ENCODE measurements at places on chromosomes 7 and 10. TPM values are rescaled to one million over a fixed set of nuclear protein-coding genes. Genes with fewer than 3 reads are reported as not detected.

DNA sequence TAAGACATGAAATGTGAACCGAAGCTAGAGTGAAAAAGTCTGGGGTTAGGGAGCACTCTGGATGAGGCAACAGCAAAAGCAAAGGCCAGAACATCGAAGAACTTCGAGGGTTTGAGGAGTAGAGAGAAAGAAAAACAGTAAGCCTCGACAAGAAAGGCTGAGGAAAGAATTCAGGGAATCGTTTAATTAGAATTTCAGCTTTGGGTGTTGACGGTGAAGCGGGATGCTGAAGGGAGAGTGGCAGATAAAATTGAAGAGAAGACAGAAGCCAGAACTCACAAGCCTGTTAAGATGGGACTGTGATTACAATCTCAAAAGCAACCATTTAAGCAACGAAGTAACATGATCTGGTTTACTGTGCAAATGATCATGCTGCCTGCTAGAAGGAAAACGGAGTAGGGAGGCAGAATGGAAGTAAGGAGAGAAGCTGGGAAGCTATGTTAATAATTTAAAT is 2.1 kb downstream of the TRDMT1 start:
- DNase-seq = no peak

Gene SGCE
- total RNA-seq = 0.38 TPM

GRCh38 chr10:127587668-127588365 is 38.7 kb downstream of the NPS start:
- DNase-seq = no peak

- no peak for DNase-seq
These were observed 179.5 kb downstream of the CDCA7L start for GRCh38 chr7:21766218-21766617.

DNA sequence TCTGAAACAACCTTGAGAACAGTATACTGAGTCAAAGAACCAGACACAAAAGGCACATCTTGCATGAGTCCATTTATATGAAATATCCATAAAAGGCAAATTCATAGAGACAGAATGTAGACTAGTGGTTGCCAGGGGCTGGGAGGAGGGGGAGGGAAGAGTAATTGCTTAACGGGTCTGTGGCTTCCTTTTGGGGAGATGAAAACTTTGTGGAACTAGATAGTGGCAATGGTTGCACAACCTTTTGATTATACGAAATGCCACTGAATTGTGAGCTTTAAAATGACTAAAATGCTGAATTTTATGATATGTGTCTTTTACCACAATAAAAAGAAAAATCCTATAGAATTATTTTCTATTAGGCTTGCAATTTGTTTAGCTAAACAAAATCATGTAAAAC is 16.8 kb downstream of the ADRB1 start:
- DNase-seq = no peak

DNA sequence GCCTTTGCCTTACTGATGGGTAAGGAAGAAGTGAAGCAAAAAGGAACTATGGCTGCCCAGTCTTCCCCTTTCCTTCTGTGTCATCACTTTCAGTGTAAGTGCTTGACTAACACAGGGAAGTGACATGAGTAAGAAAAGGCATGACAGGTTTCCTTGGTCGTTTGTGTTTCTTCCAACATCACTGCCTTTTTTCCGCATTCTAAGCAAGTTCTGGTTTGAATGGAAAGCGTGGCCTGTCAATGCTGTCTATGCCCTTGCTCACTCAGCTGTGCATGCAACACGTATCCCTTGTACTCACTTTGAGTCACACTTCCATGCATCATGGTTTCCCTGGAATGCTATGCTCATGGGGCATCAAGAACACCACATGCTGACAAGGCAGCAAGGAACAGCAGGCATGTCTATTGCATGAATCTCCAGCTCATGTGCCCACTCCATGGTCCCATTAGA is 111.8 kb downstream of the OAT start:
- DNase-seq = no peak

Gene PAPOLB
- 0.38 TPM for total RNA-seq

Gene WIPF3
- not detected for total RNA-seq

- DNase-seq = no peak
These were observed 23.4 kb upstream of the BNIP3 start for GRCh38 chr10:132005147-132005546.

Gene NOM1
- total RNA-seq = 22.7 TPM

- no peak for DNase-seq
These were observed 63.7 kb downstream of the LARP4B start for GRCh38 chr10:867807-868206.

DNA sequence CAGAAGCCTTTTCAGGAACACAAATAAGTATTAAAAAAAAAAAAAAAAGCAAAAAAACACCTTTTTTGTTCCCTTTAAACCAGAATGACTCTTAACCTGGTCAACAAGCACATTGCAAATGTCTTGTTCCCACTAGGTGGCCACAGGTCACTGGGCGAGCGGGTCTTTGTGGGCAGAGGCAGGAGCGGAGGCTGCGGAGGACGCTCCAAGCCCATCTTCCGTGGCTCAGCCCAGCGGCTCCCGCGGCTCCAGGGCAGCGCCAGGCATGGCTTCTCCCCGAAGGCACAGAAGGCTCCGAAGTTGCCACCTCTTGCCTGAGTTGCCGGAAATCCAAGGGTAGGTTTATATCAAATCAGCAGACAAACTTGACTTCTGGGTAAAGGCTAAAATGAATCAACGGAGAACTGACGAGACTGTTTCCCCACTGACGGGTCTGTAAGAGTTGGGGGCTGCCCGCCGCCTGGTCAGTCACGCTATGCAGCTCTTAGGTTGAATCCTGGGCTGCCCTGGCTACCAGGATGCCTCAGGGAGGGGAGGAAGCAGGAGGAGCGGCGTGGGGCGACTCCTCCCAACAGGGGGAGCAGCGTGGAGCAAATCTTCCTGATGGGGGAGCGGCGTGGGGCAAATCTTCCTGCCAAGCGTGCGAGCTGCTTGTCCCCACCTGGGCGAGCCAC is 144.5 kb downstream of the PTPRN2 start:
- DNase-seq = no peak

GRCh38 chr7:77482015-77482414 is 55.1 kb upstream of the PTPN12 start:
- DNase-seq = no peak

GRCh38 chr10:111079241-111079760 is 2.5 kb downstream of the ADRA2A start:
- DNase-seq = no peak

Gene SUN3
- total RNA-seq = not detected

DNA sequence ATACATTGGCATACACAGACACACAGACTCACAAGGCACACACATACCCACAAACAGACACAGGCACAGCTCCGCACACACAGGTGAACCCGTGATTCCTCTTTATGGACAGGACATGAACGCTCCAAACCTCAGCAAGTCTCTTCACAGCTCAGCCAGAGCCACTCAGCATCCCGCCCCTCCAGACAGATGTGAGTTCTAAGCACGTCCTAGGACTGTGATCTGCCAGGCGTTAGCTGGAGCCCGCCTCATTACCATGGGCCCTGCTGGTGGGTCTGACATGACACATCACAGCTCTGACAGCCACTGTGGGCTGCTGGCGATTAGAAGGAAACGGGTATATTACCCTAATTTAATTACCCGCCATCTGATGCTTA is 176.7 kb upstream of the PPP2R2D start:
- no peak for DNase-seq

Gene ZPBP
- total RNA-seq = not detected

- no peak for DNase-seq
These were observed 17.6 kb downstream of the LIMK1 start for GRCh38 chr7:74101061-74101681.

Gene ZNF727
- total RNA-seq = 2.1 TPM

- DNase-seq = no peak
These were observed 108.3 kb downstream of the COL28A1 start for GRCh38 chr7:7427363-7427762.

- no peak for DNase-seq
These were observed 133.2 kb upstream of the TBX20 start for GRCh38 chr7:35386816-35387706.

DNA sequence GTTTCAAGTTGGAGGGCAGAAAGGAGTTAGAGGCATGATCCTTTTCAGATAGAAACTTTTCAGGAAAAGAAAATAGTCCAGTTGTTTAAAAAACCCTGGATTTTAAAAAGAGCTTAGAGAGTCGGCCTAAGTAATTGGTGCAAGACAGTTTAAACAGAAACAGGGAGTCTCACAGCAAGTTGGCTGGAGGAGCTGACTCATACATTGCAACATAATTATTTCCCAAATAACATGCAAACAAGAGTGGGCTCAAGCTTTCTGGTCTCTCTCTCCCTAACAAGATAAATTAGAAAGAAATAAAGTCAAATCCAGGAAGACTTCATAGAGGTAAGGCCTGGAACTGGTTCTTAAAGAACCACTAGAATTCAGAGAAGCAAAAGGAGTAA is 100.3 kb upstream of the AGBL3 start:
- no peak for DNase-seq

- no peak for DNase-seq
These were observed 16.1 kb downstream of the BRAT1 start for GRCh38 chr7:2539031-2539911.

DNA sequence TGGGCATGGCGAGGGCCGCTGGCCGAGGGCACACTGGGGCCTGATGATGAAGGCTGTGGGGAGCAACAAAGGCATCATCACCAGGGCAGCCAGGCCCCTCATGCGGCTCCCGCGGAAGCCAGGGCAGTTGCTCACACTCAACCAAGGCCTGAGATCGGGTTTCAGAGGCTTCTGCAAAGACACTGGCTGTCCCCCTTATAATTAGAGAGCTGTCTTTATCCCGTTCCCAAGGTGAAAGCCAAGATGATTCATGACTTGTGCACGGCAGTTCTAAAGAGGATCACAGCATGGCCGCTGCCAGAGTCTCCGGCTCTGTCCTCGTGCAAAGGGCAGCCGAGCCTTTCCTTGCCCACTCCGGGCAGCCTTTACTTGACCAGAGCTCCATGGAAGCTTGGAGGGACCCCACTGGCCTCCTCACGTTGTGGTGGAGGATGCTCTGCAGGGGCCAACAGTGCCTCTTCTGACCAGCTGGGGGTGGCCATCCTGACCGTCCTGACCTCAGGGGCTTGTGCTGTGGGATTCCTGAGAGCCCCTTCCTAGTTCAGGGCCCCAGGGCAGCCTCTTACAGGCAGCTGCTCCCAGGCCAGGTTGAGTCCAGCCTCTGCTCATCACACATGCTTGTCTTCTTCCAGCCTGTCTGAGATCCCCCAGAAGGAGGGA is 82.3 kb downstream of the PRKAG2 start:
- DNase-seq = no peak

GRCh38 chr7:103349805-103350204 is 2.4 kb downstream of the PSMC2 start:
- no peak for DNase-seq

Gene PHKG1
- not detected for total RNA-seq

Gene PRSS37
- total RNA-seq = not detected

GRCh38 chr10:88978463-88978862 is 12.1 kb upstream of the FAS start:
- no peak for DNase-seq

DNA sequence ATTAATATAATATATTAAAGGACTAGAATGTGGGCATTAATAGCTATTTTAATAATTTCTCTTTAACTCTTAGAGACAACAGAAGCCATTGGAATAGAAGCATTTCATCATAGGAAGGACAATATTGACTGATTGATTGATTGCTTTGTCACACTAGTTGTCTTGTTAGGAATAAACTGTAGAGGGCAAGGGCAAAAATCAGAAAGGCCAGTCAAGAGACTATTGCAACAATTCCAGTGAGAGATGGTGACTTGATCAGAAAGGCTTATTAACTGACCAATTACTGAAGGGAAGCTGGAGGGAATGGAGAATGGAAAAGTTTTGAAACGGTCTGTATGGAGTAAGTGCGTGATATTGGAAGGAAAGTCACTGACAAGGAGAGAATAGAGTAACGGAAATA is 87.3 kb downstream of the RUNDC3B start:
- DNase-seq = no peak

Gene VWA2
- 5.7 TPM for total RNA-seq

Gene IL15RA
- 14.4 TPM for total RNA-seq

Gene ARHGEF35
- total RNA-seq = 14.8 TPM

DNA sequence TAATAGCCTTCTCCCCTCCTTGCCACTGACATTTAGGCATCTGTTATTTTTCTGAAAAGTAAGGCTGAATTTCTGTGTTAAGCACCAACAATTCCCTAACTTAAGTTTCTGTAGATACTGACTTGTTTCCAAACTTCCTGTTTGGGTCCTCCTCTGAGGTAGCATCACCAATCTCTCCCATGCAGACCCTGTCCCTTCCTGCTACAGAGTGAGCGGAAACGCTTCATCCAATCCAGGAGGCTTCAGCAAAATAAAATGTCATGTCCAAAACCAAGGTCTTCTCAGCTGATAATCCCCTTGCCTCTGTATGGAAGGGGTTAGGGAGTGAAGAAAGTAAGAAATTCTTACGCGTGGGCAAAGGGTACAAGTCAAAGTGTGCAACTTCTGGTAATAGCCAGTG is 29.9 kb downstream of the XPNPEP1 start:
- DNase-seq = no peak

Gene CTAGE6
- total RNA-seq = 0.57 TPM

- no peak for DNase-seq
These were observed 33.3 kb downstream of the PKD1L1 start for GRCh38 chr7:47914717-47915615.

GRCh38 chr7:11341285-11341944 is 367.7 kb downstream of the PHF14 start:
- DNase-seq = no peak
